ENCODE measurements at places on chromosomes 4 and X.

- DNase-seq, result no peak
These were observed 177.4 kb upstream of the LEF1 start for GRCh38 chr4:108345862-108346817.

DNA sequence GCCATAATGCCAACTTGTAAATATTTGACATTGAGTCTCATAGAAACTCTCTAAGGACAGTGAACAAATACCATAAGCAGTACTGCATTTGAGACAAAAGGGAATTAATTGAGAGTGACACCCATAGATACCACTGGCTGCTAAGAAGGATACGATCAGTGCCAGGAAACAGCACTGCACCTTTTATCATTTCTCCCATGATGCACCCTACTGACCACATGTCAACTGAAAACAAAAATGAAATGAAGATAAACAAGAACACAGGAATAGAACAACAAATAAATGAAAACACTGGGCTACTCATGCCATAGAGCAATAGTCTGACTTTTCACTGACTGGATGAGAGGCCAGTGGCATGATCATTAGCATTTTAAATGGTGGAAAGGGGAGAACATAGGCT, 270.8 kb downstream of the MAPK10 start:
- DNase-seq, result no peak

DNA sequence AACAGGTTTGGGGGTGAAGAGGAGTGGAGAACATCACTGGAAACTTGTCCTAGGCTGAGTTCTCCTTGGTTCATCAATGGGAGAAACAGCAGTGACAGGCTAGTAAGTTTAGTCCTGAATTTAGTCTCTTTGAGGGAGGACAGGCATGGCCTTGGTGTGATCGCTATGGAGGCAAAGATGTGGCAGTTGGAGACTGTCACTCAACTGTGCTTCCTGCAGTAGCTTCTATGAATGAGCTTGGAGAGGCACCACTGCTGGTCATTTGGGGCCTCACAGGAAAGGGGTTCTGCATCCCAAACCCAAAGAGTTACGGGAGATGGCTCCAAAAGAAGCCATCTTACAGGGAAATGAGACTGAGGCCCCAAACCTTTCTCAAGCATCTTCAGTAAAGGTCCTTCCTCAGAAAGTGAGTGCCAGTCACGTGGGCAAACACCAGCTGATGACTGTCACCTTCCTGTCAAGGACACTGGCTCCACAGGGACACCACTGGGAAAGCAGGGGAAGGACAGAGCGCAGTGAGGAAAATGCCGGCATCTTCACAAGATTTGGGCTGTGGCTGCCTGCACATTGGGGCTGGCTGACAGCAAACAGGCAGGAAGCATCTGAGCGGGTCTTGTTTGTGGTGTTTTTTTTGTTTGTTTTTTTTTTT, 7.2 kb downstream of the MRFAP1 start:
- DNase-seq, result no peak

GRCh38 chr4:55411621-55412020, 15.9 kb downstream of the TMEM165 start:
- no peak for DNase-seq

GRCh38 chr4:27318740-27319139, 458.1 kb downstream of the STIM2 start:
- DNase-seq, result no peak

DNA sequence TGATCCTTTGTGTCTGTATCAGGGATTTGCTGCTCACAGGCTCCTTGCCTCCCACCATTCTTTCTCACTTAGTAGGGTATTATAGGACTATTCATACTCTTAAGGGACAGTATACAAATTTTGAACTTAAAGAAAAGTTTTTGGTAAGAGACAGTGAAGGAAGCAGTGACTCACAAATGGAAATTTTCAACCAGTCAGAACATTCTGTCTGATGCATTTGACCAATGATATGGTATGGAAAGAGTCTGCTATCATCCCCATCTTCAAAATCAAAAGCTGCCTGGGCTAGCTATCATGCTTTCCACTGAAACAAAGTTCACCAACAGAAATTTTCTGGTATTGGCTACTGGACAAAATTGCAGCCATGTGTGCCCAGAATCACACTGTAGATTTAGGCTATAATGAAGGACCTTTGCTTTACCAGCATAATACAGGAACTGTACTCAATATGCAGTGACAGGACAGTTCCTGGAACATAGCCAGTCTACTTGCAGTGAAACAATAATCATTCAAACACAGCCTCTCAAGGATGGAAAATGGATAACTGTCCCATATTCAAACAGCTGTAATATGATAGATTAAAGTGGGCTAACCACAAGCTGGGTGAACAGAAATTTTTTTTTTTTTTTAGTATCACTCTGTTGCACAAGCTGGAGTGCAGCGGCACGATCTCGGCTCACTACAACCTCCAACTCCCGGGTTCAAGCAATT, 109.0 kb upstream of the ACSL4 start:
- no peak for DNase-seq

DNA sequence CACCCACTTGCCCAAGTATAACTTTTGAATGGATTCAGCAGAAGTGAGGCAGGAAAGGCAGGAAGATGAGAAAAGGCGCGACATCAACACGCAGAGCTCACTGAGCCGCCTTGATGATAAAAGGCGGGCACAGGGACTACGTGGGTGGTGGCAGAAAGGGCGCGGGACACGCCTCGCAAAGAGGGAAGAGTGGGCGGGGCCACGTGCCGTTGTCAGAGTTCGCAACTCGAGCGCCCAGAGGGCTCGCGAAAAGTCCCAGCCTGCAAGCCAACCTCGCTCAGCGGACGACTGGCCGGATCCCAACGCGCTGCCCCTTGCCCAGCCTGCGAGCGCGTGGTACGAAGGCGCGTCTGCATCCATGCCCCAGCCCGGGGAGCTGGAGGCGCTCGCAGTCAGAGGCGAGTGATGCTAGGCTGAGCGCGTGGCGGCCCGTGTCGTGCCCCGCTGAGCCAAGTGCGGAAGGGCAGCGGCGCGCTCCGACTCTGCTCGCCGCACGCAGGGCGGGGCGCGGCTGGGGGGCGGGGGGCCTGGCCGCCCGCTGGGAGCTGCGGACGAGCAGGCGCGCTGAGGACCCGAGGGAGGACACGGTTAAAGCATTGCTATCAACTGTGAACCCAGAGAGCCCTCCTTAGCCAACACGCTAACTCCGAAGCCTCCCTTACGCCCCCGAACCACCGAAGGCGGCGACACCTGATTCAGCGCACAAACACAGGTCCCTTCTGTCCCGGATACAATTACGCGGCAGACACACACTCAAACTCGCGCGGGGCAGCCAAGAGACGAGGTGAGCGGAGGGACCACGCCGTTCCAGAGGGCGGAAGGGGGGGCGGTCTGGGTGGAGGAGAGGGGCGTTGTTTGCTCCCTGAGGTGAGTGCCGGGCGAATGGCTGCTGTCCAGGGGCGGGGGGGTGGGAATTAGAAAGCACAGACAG, at the start of gene UGT8:
Gene UGT8 (plus strand): TSS at position 617 of the 931 bp plus-strand sequence. CDS start 24,074 bp downstream, outside the sequence.
- peak; percentile 89 for DNase-seq

- no peak for DNase-seq
These were observed 107.2 kb downstream of the CENPC start for GRCh38 chr4:67437974-67438713.

GRCh38 chrX:29870608-29871007, 344.8 kb upstream of the MAGEB2 start:
- DNase-seq, result no peak

GRCh38 chr4:6467600-6467999, 4.8 kb downstream of the PPP2R2C start:
- DNase-seq, result no peak

- DNase-seq, result no peak
These were observed 62.7 kb downstream of the TMEM131L start for GRCh38 chr4:153528705-153529485.

DNA sequence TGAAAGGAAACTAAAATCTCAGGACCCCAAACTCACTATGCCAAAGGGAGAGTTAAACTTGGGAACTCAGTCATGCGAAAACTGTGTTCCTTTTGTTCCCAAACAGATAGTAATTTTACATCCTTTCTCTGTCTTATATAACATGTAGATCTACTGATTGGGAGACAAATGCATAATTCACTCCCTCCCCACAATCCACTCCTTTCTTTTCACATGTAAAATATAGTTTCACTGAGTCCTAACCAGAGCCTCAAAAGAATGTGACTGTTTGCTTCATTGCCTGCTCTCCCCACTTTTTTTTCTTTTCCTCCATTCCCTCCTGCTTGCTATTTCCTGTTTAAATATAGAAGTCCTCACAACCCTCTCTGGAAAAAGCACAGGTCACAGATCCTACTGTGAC, 699.3 kb upstream of the ADGRL3 start:
- DNase-seq, result no peak

DNA sequence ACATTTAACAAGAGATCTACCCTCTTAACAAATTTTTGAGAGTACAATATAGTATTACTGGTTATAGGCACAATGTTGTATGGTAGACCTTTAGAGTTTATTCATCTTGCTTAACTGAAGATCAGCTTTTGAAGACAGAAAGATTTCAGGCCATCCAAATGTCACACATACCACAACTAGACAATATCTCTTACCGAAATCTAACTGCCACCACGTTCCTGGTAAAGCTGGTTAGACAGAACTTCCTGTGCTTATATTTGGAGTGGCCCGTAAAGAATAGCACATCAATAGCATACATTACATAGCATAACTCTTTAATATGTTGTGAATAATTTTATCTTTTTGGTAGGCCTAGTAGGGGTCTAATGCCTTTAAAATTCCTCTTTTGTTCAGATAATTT, 29.8 kb upstream of the ARHGEF6 start:
- no peak for DNase-seq

GRCh38 chrX:133185938-133186337, 32.2 kb downstream of the TFDP3 start:
- DNase-seq, result no peak

DNA sequence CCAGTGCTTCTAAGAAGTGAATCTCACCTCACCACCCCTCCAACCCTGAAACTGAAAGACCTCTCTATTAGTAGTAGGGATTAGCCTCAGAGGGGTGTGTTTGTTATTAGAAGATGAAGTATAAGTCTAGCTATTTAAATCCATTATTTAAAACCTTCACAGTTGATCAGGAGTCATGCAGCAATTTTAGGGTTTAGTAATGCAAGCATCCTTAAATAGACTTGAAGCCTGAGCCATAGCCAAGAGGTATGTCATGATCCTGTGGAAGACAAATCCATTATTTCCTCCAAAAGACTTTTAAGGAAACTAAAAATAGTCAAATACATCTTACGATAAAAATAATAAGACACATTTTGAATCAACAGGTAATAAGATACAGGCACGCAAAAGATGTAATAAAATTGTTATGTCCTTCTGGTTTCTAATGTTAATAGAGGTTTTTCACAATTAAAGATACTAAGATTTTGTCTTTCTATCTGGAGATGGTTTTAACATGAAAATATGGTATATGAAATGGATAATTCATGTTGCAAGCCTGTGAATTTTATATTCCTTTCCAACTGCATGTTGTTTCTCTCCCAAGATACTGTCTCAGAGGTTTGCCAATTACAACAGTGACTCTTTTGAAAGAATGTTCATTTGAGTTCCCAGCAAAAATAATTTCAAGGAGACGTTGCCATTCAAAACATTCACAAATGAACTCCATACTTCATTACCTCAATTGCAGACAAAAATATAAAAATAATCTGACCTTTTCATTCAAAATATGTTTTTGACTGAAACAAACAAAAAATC, 68.0 kb downstream of the LUZP4 start:
- DNase-seq, result no peak

DNA sequence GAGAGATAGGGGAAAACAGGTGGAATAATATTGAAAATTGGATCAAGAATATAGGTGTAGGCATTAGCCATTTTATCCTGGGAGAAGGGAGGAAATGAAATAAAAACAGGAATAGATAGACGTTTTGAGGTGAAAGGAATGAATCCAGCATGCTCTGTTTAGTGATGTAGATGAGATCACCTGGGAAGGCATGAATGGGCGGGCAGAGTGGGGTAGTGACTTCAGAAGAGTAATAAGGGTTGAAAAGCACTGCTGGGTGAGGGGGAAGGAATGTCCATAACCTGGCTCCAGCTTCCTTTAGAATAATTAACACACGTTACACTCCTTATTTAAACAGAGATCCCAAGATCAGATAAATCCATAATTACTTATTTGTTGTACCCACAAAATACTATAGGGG, 191.1 kb upstream of the ANXA3 start:
- DNase-seq, result no peak

DNA sequence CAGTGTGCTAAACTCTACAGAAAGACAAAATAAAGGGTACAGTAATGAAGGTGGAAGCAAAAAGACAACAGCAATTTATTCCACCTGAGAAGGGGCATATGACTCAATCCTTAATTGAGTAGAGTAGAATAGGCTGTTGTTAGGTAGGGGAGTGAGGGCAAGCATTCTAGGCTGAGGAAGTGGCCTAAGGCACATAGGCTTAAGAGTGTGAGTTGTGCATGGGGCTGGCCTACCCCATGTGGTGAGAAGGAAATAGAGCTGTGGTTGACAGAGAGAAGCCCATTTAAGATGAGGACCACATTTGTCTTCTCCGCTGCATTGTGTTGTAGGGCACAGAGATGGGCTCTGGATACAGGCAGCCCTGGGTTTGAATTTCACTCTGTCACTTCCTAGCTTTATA, 3.4 kb upstream of the ZCCHC18 start:
- DNase-seq, result no peak

- no peak for DNase-seq
These were observed 92.0 kb upstream of the SRD5A3 start for GRCh38 chr4:55253948-55254593.

DNA sequence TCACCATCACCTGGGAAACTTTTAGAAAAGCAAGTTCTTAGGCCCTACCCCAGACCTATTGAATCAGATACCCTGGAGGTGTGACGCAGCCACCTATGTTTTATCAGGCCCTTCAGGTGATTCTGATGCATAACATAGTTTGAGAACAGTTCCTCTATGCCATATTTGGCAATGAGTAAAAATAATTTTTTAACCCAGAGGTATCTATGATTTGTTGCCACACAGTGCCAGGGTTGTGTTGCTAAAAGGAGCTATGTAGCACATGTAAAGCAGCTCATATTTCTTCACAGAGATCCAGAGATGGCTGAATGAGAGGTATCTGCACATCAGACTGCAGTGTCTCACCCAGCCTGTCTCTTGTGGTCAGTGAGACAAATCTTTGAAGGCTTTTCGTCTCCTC, 85.3 kb downstream of the PTPN13 start:
- no peak for DNase-seq

GRCh38 chrX:106300239-106300638, 132.1 kb downstream of the PWWP3B start:
- DNase-seq, result no peak

DNA sequence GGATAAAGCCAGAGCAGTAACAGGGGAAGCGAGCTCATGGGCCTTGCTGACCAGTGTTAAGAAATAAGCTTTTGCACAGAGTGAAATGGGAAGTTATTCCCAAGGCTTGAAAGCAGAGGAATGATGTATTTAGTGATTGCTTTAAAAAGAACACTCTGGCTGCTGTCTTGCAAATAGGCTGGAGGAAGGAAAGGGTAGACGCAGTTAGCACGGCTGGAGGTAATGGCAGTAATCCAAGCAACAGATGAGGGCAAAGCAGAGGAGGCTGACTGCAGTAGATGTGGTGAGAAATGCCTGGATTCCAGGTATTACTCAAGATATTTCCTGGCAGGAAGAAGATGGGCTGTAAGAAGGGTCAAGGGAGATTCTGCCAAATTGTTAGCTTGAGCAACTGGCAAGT, 1342.3 kb upstream of the AGA start:
- DNase-seq, result no peak

GRCh38 chr4:100696531-100696930, 178.7 kb upstream of the EMCN start:
- no peak for DNase-seq

- DNase-seq, result no peak
These were observed 186.4 kb downstream of the AFAP1 start for GRCh38 chr4:7753271-7753670.

- DNase-seq, result no peak
These were observed 1.9 kb upstream of the MTTP start for GRCh38 chr4:99572527-99573240.
